ENCODE measurements at places on chromosomes 3 and 15. TPM values are rescaled to one million over a fixed set of nuclear protein-coding genes. Genes with fewer than 3 reads are reported as not detected.

Gene SERINC4
- total RNA-seq: not detected

Gene AMIGO3
- total RNA-seq: 2.8 TPM

Gene ONECUT1
- not detected for total RNA-seq

Gene PRR20G
- total RNA-seq: not detected

Gene IL12A
- total RNA-seq: 1.1 TPM

Measured in omental fat pad (tissue), 4 donors.